Pericardium fibroblast (primary cell): ENCODE measurements at places on chromosomes 3 and 15. TPM values are rescaled to one million over a fixed set of nuclear protein-coding genes. Genes with fewer than 3 reads are reported as not detected.

Gene PTX3
- 1,042 and 2,456 TPM in 2 replicates for total RNA-seq

Gene CACNA1D
- total RNA-seq, result 0.09 TPM in 1 of 2 replicates, not detected in the other

Gene ISL2
- 0.12 and 0.34 TPM in 2 replicates for total RNA-seq

Gene LINS1
- 5.5 and 26.3 TPM in 2 replicates for total RNA-seq

Gene GOLGA8A
- total RNA-seq, result 11.6 and 15.7 TPM in 2 replicates

Gene CCR9
- total RNA-seq, result not detected in 2 replicates

Gene GPR149
- not detected in 2 replicates for total RNA-seq

Gene CHRD
- 1.5 and 5.1 TPM in 2 replicates for total RNA-seq

Gene LRTM1
- total RNA-seq, result not detected in 2 replicates

Gene CYP1A1
- total RNA-seq, result 0.23 TPM in 1 of 2 replicates, not detected in the other

Gene TJP1
- 43.9 and 56.8 TPM in 2 replicates for total RNA-seq

Gene RTP1
- total RNA-seq, result not detected in 2 replicates

Gene CTXN2
- not detected in 2 replicates for total RNA-seq

Gene PPP2R3A
- 5.4 and 9.0 TPM in 2 replicates for total RNA-seq

Gene TAGLN3
- total RNA-seq, result 0.34 TPM in 1 of 2 replicates, not detected in the other

Gene VPS39
- total RNA-seq, result 33.7 and 33.8 TPM in 2 replicates

Gene DPPA4
- 0.82 TPM in 1 of 2 replicates, not detected in the other for total RNA-seq
